ENCODE measurements at places on chromosomes 13 and 19. TPM values are rescaled to one million over a fixed set of nuclear protein-coding genes. Genes with fewer than 3 reads are reported as not detected.
A peak's percentile ranks its signal among the peaks of the same experiment; 100 is the strongest.

DNA sequence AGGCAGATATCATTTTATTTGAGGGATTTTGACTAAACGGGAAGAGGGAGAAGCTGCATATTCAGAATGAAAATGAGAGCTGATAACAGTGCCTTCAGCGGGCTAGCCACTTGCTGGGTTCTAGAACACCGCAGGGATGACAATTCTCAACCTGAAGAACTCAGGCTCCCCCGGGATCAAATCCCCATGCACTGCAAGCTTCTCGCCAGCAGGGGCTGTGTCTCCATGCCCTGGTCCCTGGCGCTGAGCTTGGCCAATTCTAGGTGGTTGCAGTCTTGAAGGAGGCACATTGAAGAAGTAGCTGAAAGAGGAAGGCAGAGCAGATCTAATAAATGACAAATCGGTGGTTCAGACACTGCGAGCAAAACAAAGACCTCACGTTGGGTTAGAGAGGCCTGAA lies 128.7 kb downstream of the UQCRFS1 start:
- DNase-seq: no peak

- no peak for DNase-seq
Observed at GRCh38 chr13:30314069-30314468, 6.7 kb upstream of the KATNAL1 start.

- DNase-seq: no peak
Observed at GRCh38 chr19:6063576-6064335, 46.5 kb downstream of the RFX2 start.

MAB21L1 gene
- total RNA-seq: 2.8 TPM

SMIM24 gene
- total RNA-seq: not detected

DNA sequence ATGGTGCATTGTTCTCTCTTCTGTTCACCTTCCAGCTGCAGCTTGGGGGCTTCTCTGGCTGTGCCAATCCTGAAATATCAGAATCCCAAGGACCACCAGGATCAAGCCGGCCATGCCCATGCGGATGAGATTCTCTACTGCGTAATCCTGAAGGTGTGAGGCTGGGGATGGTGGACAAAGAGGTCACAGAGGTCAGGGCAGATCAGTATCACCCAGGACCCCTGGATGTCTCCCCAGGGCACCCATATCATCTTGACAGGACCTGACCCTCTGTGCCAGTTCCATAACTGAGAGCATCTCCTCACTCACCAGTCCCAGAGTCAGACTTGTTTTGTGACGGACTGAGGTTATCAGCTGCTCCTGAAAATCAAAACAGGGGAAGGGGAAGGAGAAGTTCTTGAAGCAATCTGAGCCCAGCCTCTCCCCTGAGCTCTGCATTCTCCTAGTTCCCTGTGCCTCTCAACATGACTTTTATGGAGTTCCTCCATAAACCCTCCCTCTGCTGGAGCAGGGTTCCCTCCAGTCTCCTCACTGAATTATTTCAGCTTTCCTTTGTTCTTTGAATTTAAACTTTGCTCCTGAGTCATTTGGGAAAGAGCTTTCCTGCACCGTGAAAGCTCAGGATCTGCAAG lies 5.5 kb downstream of the LILRA5 start:
- no peak for DNase-seq

GRCh38 chr19:19051478-19052213 lies 12.1 kb upstream of the SLC25A42 start:
- no peak for DNase-seq

ZNF844 gene
- total RNA-seq: 25.6 TPM

GRCh38 chr13:28657784-28658538 lies 969 bp upstream of the POMP start:
- no peak for DNase-seq

OVOL3 gene
- not detected for total RNA-seq

DNA sequence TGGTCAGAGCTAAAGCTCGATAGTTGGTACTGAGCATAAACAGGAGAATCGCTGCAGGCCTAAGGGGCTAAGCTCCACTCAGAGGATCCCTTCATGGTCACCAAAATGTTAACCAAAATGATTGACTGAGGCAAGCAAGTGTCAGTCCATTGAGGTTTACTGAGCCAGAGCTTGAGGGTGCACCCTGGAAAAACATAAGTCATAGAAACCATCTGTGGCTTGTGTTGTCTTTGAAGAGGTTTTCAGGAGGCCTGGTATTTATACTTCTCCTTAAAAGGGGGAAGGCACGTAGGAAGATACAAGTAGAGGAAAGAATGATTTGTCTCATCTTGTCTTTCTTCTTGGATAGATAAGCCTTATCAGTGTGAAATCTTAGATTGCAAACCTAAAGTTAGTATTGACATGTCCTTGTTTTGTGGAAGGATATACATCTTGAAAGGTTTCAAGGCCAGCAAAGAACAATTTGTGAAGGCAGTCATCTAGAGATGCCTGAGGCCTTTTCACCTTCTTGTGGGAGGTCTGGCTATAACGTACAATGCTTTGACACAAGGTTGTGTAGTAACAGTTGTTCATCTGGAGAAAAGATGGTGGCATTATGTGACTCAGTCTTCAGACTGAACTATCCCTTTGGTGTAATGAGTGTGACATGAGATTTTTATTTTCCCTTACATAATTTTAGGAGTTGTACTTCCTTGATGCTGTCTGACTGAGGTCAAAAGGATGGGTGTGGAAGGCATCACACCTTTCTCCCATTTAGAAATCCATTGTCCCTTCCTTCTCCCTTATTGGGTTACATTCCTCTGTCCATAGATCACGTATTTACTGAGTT lies 14.7 kb upstream of the CEACAM6 start:
- DNase-seq: no peak

OSCAR gene
- 0.39 TPM for total RNA-seq

PIN1 gene
- 50.0 TPM for total RNA-seq

- DNase-seq: no peak
Observed at GRCh38 chr13:107238262-107238981, 670.5 kb upstream of the ARGLU1 start.

DNA sequence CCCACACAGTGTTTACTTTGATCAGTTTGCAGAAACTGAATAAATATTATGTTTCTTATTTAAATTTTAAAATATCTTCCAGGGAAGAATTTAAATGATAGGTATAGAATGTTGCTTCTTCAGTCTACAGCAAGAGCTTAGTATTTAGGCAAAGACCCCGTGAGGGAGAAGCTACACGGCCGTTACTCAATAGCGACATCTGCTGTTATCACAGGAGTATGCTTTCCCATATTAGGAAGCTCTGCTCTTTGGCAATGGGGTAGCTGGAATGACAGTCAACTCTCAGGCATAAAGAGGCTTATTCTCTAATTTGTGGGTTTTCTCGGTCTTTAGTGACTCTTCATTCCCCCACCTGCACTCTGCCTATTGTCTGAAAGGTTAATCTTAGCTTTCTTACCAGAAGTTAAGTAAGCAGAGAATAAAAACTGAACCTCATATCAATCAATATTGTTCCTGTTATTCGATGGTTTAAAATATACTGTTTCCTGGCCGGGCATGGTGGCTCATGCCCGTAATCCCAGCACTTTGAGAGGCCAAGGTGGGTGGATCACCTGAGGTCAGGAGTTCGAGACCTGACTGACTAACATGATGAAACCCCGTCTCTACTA lies 13.2 kb upstream of the LHFPL6 start:
- DNase-seq: peak; percentile 44

DNA sequence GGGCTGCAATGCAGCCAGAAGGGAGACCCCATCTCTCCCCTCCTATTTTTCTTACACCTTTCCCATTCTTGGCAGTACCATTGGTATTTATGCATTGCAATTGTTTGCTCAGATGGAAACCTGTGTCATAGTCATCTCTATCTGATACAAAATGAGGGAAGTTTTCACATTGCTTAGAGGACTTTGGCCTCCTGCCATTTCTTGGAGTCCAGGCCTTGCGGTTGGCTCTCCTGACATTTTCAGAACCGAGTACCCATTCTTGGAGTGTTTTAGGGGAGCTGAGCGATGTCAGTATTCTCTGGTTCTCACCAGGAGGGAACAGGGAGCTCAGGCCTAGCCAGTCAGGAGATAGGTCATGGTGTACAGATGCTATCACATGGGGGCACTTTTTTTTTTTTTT lies 1.5 kb downstream of the SIN3B start:
- DNase-seq: no peak

- DNase-seq: no peak
Observed at GRCh38 chr19:5923356-5923755, 9.3 kb downstream of the CAPS start.

DNA sequence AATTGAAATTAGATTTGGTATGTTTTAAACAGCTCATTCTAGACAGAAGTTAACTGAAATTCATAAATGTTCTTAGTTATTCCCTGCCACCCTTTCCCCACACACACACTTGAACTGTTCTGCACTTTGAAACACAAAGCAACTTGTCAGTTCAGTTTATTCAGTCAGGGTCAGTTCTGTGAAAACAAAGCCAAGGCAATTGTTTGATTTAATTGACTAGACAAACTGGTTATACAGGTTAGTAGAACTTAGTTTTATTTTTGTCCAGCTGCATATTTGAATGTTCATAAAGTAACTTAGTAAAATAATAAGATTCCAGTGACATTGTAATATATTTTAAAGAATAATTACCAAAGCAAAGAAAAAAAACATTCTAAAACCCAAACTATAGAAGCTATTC lies 98.3 kb upstream of the KLF5 start:
- DNase-seq: peak; percentile 32

RGCC gene
- 162 TPM for total RNA-seq

KRTDAP gene
- not detected for total RNA-seq

ZNF543 gene
- total RNA-seq: 15.6 TPM

ZNF560 gene
- 0.13 TPM for total RNA-seq

GRCh38 chr13:32026623-32027022 lies 5.0 kb upstream of the FRY start:
- DNase-seq: no peak

DNA sequence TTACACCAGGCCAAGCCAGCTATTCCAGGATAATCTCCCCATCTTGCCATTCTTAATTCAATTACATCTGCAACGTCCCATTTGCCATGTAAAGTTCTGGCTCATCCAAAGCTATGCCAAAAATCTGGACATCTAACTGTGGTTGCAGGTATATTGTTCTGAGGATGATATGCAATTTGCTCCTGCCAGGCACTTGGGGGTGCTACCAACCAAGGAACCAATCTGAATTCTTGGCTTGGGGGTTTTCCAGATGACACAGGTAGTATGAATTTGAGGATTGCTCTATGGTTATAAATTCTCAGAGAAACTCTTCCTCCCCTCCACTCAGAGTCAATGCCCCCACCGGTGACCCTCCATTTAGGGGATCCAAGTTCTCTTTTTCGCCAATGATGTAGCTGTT lies 33.0 kb downstream of the CRYL1 start:
- DNase-seq: peak; percentile 6

GRCh38 chr19:17725422-17726078 lies 6.3 kb downstream of the MAP1S start:
- DNase-seq: no peak

DNA sequence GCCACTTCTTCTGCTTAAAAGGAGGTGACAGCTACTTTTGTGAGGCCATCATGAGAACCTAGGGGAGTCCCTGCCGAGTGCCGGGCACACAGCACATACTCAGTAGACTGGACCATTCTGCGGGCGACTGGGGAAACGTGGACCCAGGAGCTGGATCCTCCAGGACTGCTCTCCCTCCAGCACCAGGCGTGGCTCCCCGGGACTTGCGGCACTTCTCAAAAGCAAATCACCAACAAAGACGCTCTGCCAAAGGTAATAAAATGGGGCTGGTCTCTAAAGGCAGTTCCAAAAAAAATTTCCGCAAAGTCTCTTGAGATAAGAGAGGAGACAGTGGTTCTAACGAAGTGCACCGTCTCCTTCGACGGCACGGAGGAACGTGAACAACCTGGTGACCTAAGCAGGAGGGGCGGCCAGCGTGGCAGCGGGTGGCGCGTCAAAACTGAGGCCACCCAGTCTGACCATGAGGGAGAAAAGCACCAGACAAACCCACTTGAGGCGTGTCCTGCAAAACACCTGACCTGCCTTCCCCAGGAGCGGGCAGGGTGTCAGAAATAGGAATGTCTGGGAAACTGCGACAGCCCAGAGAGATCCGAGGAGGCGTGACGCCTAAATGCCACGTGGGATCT lies 1.4 kb upstream of the TMPRSS9 start:
- DNase-seq: no peak

GRCh38 chr13:77619655-77620054 lies 77.8 kb upstream of the SLAIN1 start:
- no peak for DNase-seq

CFAP97D2 gene
- not detected for total RNA-seq

GRCh38 chr19:33323093-33323820 lies 20.9 kb upstream of the CEBPA start:
- DNase-seq: no peak

GRCh38 chr13:59458908-59459579 lies 704.7 kb downstream of the DIAPH3 start:
- no peak for DNase-seq

KLK4 gene
- 3.1 TPM for total RNA-seq

SIAH3 gene
- not detected for total RNA-seq

GRCh38 chr13:38743466-38743865 lies 56.6 kb downstream of the FREM2 start:
- no peak for DNase-seq

DNA sequence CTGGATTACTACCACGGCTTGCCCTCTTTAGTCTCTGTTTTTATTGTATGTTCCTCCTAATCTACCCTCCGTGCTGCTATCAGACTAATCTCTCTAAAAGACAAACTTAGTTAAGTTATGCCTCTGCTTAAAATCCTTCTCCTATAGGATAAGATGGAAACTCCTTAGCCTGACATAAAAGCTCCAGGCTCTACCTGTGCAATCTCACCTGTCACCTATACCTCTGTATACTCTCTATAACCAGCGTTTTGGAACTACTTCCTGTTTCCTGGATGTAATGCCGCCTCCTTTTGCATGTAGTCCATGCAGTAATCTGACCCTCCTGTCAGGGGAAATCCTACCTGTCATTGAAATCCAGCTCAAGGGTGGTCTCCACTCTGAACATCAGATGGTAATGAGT lies 41.2 kb downstream of the OLFM4 start:
- no peak for DNase-seq

NANOS3 gene
- not detected for total RNA-seq

GRCh38 chr13:57716295-57716694 lies 84.8 kb downstream of the PCDH17 start:
- DNase-seq: no peak

DNA sequence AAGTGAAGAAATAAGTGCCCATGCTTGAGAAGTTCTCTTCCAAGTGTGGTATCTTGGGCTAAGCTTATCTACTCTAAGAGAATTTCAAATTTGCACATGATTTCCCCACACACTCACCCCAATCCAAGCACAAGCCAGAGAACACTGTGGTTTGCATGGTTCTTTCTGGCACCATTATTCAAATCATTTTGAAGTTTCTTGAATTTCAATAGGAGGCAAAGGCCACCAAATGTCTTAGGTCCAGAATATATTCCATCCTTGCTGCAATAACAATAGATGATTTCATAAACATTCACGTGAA lies 359.7 kb downstream of the IRS2 start:
- no peak for DNase-seq

FAM216B gene
- not detected for total RNA-seq

- DNase-seq: no peak
Observed at GRCh38 chr13:53821632-53822031, 793.0 kb downstream of the OLFM4 start.
